Nasal cavity respiratory epithelium epithelial cell of viscerocranial mucosa (primary cell): ENCODE measurements at places on chromosomes 6 and 20. TPM values are rescaled to one million over a fixed set of nuclear protein-coding genes. Genes with fewer than 3 reads are reported as not detected.

Gene BMP2
- total RNA-seq, result 12.0 and 14.4 TPM in 2 replicates

Gene TOX2
- total RNA-seq, result under 0.01 and 0.28 TPM in 2 replicates

Gene MTFR2
- under 0.01 and 0.57 TPM in 2 replicates for total RNA-seq

Gene DPPA5
- not detected in 2 replicates for total RNA-seq

Gene CST4
- not detected in 2 replicates for total RNA-seq

Gene ABHD16B
- total RNA-seq, result not detected in 2 replicates

Gene RIPPLY2
- 0.64 TPM in 1 of 2 replicates, not detected in the other for total RNA-seq

Gene HLA-DQB2
- total RNA-seq, result not detected in 2 replicates
